ENCODE measurements at places on chromosomes 12 and 14. TPM values are rescaled to one million over a fixed set of nuclear protein-coding genes. Genes with fewer than 3 reads are reported as not detected.

FLVCR2 gene
- 5.0 TPM for total RNA-seq

GARIN6 gene
- not detected for total RNA-seq

CACNA1C gene
- 0.04 TPM for total RNA-seq

CELA1 gene
- total RNA-seq, result not detected

ATP5F1B gene
- 972 TPM for total RNA-seq

SDSL gene
- not detected for total RNA-seq

IFNG gene
- 502 TPM for total RNA-seq

WSCD2 gene
- total RNA-seq, result not detected

EID3 gene
- 6.2 TPM for total RNA-seq

Data from activated CD8-positive, alpha-beta memory T cell treated with anti-CD3 and anti-CD28 coated beads for 36 hours (primary cell).